ENCODE measurements at places on chromosomes 13 and 19.

DNA sequence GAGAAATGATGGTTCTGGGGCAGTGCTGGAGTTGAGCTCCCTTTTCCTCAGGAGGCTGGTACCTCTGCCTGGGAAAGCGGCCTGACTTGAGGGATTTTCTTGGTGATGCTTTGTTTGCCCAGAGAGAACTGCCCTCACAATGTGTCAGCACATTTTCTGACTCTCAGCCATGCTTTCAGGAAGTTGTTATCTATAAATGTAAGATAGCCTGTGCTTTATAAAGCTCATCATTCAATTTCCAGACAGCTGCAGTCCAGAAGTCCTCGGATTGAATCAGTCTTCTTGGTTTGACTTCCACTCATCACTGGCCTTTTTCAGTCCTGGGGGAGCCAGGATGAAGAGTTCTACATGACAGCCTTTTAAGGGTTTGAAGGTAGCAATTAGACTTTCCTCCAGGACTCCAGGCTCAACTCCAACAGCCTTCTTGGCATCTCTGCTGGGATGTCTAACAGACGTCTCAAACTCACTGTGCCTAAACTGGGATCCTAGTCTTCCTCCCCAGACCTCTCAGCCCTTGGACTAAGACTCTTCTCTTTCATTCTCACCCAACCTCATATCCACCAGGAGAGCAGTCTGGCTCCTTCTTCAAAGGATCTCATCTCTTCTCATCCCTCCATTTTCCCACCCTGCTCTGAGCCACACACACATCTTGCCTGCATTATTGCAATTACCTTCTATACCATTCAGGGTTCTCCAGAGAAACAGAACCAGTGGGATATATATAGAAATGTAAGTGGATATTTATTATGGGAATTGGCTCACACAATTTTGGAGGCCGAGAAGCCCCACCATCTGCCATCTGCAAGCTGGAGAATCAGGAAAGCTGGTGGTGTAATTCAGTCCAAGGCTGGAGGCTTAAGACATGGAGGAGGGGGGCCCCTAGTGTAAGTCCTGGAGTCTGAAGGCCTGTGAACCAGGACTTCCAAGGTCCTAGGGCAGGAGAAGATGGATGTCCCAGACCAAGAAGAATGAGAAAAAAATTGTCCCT, 13.1 kb downstream of the ERICH6B start:
- no peak for DNase-seq

DNA sequence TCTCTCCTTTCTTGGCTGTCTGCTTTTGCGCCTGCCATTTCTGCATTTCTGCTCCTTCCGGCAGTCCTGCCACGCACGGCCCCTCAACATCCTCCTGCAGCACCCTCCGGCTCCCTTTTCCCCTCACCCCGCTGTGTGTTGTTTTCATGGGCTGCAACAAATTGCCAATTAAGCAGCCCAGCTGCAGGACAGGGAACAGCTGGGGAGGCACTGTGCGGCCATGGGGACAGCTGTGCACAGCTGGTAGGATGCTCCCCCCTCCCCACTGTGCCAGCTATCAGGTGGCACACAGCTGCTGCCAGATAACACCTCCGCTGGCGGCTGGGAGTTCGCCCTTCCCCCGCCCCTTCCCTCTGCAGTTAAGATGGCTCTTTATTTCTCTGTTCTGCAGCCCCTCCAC, 25.4 kb downstream of the LYL1 start:
- no peak for DNase-seq

- DNase-seq = no peak
Observed at GRCh38 chr19:49954092-49954829, 6.7 kb downstream of the SIGLEC11 start.

DNA sequence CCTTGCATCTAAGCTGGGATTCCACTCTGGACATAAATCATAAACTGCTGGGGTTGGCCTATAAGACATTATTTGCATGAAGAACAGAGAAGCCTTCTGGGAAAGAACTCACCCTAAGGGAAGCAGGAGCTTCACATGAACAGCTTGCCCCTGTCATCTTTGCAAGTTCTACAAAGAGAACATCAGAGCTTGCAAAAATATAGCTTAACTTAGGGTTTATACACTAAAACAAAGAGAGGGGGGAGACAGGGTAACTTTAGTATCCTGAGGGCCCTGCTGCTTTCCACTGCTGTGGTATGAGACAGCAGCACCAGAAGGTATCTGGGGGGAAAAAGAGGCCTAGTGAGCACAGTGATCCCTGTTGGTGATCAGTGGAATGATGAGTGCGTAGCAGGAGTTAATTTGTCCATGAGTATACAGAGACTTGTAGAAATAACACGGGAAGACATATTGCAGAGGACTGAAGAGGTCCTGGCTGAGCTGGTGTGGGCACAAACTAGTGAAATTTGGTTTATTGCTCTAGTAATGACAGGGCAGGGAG, 116.1 kb upstream of the TSC22D1 start:
- no peak for DNase-seq

DNA sequence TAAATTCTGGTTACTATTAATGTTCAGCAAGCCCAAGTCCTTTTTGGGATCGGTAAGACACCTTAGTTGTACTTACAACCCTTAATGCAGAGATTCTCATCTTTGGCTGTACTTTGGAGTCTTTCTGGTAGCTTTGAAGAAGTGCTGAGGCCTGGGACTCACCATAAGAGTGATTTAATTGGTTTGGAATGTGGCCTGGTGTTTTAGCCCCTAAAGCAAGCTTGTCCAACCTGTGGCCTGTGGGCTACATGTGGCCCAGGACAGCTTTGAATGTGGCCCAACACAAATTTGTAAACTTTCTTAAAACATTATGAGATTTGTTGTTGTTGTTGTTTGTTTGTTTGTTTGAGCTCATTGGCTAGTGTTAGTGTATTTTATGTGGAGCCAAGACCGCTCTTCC, 215.3 kb downstream of the ZIC5 start:
- DNase-seq = no peak

DNA sequence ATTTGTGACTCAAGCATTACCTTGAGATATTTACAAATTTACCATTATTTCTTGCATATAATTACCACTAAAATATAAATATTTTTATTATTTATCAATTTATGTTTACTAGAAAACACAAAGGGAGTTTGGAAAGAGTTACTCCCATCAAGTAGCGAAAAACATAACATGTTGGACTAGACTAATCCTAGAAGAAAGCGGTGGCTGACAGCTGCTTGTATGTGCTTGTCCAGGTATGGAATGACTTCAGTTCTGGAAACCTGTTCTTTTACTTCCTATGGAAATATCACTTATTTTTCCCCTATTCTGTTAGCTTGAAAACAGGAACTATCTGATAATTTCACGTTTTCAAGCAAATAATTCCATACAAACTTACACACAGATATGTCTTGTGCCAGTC, 28.5 kb downstream of the SLITRK1 start:
- no peak for DNase-seq

DNA sequence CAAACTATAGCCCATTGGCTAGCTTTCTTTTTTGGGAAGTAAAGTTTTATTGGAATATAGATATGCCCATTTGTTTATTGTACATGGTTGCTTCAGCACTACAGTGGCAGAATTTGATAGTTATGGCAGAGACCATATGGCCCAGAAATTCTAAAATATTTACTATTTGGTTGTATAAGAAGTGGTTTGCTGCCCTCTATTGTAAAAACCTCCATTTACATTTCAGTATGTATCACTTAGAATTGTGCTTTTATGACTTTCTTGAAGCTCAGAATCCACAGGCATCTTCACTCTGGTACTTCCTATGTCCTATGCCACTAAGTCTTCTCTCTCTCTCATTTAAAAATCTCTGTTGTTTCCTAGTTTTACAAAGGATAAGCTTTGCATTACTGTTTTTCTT, 37.7 kb downstream of the DLEU7 start:
- no peak for DNase-seq

GRCh38 chr19:16619457-16619856, 8.5 kb downstream of the MED26 start:
- DNase-seq = no peak

- DNase-seq = no peak
Observed at GRCh38 chr19:8143041-8143440, 6.4 kb downstream of the FBN3 start.

DNA sequence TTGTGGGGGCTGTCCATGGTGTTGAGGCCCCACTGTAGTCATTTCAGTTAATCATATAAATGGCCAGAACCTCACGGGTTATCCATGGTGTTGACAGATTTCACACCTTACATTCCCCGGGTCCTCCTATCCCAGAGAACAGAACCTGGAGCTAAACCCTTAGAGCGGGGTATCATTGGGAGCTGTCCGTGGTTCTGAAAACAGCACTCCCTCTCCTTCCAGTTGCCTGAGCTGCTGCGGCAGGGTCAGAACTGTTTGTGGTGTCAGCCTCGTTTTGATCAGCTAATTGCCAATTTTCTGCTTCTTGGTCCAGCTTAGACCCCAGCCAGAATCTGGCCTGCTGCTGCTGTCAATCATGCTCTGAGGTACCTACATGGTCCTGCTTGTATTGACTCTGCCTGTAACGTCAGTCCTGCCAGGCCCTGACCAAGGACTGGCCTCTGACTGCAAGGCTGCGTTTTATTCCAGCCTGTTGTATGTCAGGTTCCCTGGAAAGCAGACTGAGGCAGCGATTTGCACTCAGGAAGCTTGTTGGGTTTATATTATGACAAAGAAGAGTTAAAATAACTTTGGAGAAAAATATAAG, 55.8 kb upstream of the KCTD15 start:
- DNase-seq = peak; percentile 2
